ENCODE measurements at places on chromosomes 12 and 14.

GRCh38 chr12:72839696-72840095, 567.5 kb downstream of the TRHDE start:
- no peak for DNase-seq
- H3K27ac ChIP-seq: no peak overlapping the region
- H3K4me3 ChIP-seq: no peak overlapping the region
- H3K4me1 ChIP-seq: no peaks in the 10 kb centered on the region
- no peaks in the 10 kb centered on the region for H3K27me3 ChIP-seq

DNA sequence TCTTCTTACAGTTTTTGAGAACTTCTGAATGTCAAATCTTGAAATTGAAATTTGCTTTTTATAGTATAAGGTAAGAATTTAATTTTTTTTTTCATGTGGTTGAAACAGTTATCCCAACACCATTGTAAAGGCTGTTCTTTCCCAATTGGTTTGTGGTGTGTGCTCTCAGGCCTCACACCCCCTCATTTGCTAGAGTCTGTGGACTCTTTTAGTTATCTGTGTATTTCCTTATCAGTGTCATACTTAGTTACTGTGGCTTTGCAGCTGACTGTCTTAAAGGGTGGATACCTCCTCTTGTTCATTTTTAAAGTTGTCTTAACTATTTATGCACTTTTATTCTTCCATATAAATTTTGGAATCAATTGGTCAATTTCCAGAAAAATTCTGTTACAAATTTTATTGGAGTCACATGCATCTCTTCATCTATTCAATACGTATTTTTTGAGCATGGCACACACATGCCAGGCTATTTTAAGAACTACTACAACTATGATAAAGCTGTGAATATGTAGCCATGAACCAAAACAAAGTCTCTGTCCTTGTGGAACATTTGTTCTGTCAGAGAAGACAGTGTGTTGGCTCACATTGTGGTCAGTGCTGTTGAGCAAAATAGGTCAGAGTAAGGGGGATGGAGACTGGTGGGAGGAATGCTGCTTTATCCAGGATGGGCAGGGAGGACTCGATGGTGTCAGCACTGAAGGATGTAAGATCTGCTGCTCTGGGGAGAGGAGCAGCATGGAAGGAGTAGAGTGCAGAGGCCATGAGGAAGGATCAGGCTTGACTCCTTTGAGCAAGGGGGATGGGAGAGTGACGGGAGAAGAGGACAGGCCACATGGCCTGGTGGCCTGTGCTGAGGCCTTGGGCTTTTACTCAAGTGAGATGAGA, 24.1 kb downstream of the FGF23 start:
- no peak overlapping the region for H3K27ac ChIP-seq
- H3K4me3 ChIP-seq: no peak overlapping the region
- H3K4me1 ChIP-seq: no peaks in the 10 kb centered on the region
- H3K27me3 ChIP-seq: no peaks in the 10 kb centered on the region

GRCh38 chr12:93164103-93164880, 213.4 kb upstream of the NUDT4 start:
- no peaks in the 10 kb centered on the region for H3K36me3 ChIP-seq
- peaks cover 4% of the 10 kb centered on the region for H3K4me1 ChIP-seq
- H3K4me3 ChIP-seq: no peak overlapping the region
- H3K27ac ChIP-seq: no peak overlapping the region

DNA sequence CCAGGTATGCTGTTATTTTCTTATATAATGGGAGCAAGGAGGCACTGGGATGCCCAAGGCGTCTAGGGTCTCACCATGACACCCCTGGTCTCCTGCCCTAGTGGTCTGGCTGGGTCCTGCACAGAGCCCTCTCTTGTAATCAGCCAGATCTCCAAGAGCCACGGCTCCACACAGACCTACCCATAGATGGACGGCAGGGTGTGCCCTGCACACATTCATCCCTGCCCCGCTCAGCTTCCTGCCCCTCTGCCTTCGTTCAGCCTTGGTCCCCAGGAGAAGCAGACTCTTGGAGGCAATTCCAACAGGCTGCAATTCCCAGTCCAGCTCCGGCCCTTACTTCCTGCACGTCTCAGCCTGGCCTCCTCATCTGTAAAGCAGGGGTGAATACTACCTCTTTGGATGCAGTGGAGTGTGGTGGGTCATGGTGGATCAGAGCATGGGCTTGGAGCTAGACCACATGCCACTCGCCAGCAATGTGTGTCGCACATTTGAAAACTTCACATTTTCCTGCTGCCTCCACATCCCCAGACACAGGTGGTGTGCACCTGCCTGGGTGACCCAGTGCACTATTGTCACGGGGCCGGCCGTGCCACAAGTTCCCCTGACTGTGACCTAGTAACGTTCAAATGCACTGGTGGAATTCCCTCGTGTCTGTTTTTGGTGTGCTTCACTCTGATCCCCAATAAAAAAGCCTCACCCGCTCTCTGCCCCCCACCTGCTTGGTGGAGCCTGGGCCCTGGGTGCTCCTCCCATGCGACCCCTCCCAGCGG, 171.1 kb upstream of the PRMT8 start:
- H3K27ac ChIP-seq: no peak overlapping the region
- no peaks in the 10 kb centered on the region for H3K36me3 ChIP-seq
- DNase-seq: no peak

- H3K4me3 ChIP-seq: no peak overlapping the region
- no peak overlapping the region for H3K27ac ChIP-seq
- H3K36me3 ChIP-seq: peaks cover 4% of the 10 kb centered on the region
- H3K4me1 ChIP-seq: no peaks in the 10 kb centered on the region
Measured at GRCh38 chr14:89264196-89264800, 152.7 kb downstream of the FOXN3 start.

- no peaks in the 10 kb centered on the region for H3K27me3 ChIP-seq
- no peak overlapping the region for H3K27ac ChIP-seq
- H3K4me3 ChIP-seq: no peak overlapping the region
- DNase-seq: no peak
- peaks cover 6% of the 10 kb centered on the region for H3K4me1 ChIP-seq
Measured at GRCh38 chr14:22388669-22389595, 200.1 kb downstream of the DAD1 start.

- no peak for DNase-seq
- peaks cover 92% of the 10 kb centered on the region for H3K27me3 ChIP-seq
- H3K27ac ChIP-seq: no peak overlapping the region
- H3K4me1 ChIP-seq: no peaks in the 10 kb centered on the region
- no peaks in the 10 kb centered on the region for H3K36me3 ChIP-seq
Measured at GRCh38 chr12:54029529-54030441, 1.5 kb downstream of the HOXC6 start.

DNA sequence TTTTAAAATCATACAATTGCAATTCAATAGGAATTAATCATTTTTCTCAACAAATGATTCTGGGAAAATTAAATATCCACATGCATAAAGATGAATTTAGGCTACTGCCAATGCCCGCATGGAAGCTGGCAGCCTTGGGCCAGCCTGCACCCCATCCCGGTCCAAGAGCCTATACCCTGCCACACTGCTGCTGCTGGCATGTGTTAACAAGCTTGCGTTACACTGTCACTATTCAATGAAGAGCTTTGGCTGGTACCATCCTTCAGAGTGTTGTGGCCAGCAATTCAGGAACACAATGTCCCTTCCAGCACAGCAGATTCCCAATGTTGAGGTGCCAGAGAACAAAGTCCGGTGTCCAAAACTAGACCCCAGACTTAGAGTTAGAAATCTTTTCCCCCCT, 13.6 kb upstream of the TAS2R14 start:
- no peaks in the 10 kb centered on the region for H3K36me3 ChIP-seq
- H3K27ac ChIP-seq: no peak overlapping the region
- no peak for DNase-seq
- no peaks in the 10 kb centered on the region for H3K27me3 ChIP-seq
- H3K4me3 ChIP-seq: no peak overlapping the region

- H3K27me3 ChIP-seq: no peaks in the 10 kb centered on the region
- no peak for DNase-seq
- peaks cover 85% of the 10 kb centered on the region for H3K4me1 ChIP-seq
- no peaks in the 10 kb centered on the region for H3K36me3 ChIP-seq
- H3K4me3 ChIP-seq: no peak overlapping the region
Measured at GRCh38 chr12:96210376-96211055, 16.3 kb downstream of the ELK3 start.

GRCh38 chr14:49961270-49962222, 68.7 kb downstream of the ARF6 start:
- no peaks in the 10 kb centered on the region for H3K27me3 ChIP-seq
- no peak for DNase-seq
- H3K27ac ChIP-seq: peak overlapping the region; percentile 33
- no peaks in the 10 kb centered on the region for H3K36me3 ChIP-seq
- peaks cover 12% of the 10 kb centered on the region for H3K4me1 ChIP-seq
- no peak overlapping the region for H3K4me3 ChIP-seq

GRCh38 chr12:89817501-89818226, 109.0 kb upstream of the ATP2B1 start:
- no peak overlapping the region for H3K4me3 ChIP-seq
- no peak overlapping the region for H3K27ac ChIP-seq
- no peak for DNase-seq
- H3K36me3 ChIP-seq: no peaks in the 10 kb centered on the region
- no peaks in the 10 kb centered on the region for H3K4me1 ChIP-seq

DNA sequence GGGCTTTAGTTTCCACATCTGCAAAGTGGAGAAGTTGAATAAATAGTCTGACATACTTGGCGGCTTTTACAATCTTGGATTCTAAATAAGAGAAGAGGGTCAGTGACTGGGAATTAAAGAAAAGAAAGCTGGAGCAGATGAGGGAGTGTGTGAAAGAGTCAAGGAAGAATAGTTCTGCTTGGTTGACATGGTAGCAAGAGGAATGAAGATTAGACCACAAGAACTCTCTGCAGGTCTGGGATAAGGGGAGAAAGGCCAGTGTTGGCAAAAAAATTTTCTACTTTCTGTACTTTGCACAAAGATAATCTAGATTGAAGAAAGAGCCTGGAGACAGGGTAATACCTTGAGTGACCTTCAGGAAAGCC, 5.9 kb downstream of the ITGB7 start:
- H3K27me3 ChIP-seq: no peaks in the 10 kb centered on the region
- no peak overlapping the region for H3K4me3 ChIP-seq
- H3K36me3 ChIP-seq: no peaks in the 10 kb centered on the region
- no peak overlapping the region for H3K27ac ChIP-seq

DNA sequence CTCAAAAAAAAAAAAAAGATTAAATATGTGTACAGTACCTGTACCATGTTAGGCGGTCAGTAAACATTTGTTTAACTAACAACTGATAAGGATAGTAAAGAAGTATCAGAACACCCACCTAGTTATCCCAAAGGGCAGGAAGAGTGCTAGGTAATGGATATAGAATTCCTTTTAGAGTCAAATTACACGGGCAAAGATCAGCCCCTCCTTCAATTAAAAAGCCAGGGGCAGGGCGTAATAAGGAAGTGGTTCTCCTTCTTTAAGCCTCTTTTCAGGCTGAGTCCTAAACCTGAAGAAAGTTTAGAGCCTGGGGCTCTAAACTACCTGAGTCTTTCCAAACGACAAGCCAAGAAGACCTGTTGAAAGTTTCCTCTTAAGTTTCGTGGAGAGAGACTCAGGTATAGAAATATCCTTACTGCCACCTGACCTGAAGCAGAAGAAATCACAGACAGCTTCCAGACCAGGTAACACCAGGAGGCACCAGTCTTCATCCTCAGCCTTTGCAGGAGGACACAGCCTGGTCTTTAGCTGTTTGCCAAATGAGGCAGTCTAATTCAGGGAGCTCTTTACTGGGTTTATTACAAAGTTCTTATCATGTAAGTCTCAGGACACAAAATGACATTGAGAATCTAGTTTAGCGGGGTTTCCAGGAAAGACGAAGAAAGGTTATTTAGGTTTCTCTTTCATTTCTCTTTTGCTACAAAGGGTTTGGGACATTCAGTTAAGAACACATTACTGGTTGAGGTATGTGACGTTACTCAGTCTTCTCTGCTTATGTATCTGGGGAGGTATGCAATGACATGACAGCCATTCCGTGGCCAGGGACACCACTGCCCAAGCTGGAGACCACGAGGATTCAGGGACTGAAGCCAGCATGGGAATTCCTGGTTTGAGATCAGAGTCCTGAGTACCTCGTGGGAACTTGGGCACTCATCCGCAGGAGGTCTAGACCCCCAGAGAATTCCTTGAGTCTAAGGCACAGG, at the start of gene BCL2L14:
TSS of gene BCL2L14 (plus strand) at position 266 of the 983 bp plus-strand sequence. CDS start 8,367 bp downstream, outside the sequence.
- no peak within 1 kb of the TSS for H3K4me3 ChIP-seq
- H3K4me1 ChIP-seq: peaks cover 13% of the 10 kb centered on the region
- no peaks in the 10 kb centered on the region for H3K27me3 ChIP-seq
- no peaks in the 10 kb centered on the region for H3K36me3 ChIP-seq

GRCh38 chr14:68300608-68301007, 481.0 kb downstream of the RAD51B start:
- no peak for DNase-seq
- H3K4me3 ChIP-seq: no peak overlapping the region
- H3K4me1 ChIP-seq: peaks cover 11% of the 10 kb centered on the region
- no peaks in the 10 kb centered on the region for H3K27me3 ChIP-seq

GRCh38 chr14:77296906-77297305, 23.8 kb downstream of the POMT2 start:
- no peak for DNase-seq
- no peak overlapping the region for H3K27ac ChIP-seq
- H3K4me3 ChIP-seq: no peak overlapping the region

DNA sequence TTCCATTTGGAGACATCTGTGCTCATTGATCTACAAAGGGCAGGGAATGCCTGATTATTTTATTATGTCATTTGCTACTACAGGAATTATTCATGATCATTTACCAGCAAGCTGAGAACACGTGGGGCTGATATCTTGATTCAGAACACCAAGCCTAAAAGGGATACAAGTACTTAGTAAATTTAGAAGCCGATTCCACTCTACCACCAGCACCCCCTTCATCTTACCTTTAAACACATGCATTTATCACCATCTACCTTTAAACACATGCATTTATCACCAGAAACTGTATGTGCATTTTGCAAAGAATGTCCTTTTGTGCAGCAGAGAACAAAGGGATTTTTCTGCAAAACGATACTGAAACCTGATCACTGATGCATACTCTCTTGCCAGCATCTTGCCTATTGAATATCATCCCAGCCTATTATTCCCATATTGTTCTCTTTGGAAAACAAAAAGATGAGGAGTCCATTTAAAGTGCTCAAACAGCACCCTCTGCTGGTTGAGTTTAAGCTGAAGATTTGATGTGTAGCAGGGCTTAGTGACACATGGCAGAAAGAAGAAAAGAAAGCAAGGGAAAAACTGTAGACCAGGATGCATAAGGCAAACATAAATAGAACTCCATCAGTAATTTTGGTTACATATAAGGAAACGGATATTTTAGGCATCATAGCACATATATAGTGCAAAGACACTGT, 132.6 kb upstream of the PLEKHG7 start:
- no peaks in the 10 kb centered on the region for H3K27me3 ChIP-seq
- no peak overlapping the region for H3K4me3 ChIP-seq
- no peak for DNase-seq
- peaks cover 4% of the 10 kb centered on the region for H3K4me1 ChIP-seq
- no peak overlapping the region for H3K27ac ChIP-seq

- H3K27ac ChIP-seq: no peak overlapping the region
- no peaks in the 10 kb centered on the region for H3K4me1 ChIP-seq
- no peak overlapping the region for H3K4me3 ChIP-seq
- DNase-seq: no peak
Measured at GRCh38 chr14:52051251-52051650, 17.6 kb downstream of the NID2 start.

All from left lung (tissue), 14 donors.